ENCODE measurements at places on chromosomes 6 and 20.

GRCh38 chr6:144439016-144439415 is 153.9 kb downstream of the UTRN start:
- DNase-seq: no peak

DNA sequence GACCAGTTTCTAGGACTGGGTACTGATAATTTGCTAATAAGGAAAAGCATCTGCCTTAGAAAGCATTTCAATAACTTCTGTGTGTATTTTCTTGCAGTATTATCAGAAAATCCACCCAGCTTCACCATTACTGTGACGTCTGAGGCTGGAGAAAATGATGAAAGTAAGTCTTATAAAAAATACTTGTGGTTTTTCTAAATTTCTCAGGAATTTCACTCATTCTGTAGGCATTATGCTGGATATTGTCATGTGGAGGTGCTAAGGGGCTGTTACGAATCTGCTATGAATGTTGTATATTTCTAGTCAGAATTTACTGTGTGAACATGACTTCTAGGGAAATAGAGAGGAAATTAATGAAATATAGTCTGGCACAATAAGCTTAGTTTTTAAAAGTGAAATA is 8.9 kb downstream of the RWDD1 start:
- no peak for DNase-seq

GRCh38 chr6:162845972-162846371 is 118.2 kb downstream of the PACRG start:
- no peak for DNase-seq

GRCh38 chr20:53943522-53944291 is 126.7 kb downstream of the BCAS1 start:
- no peak for DNase-seq

GRCh38 chr6:90468080-90468479 is 118.8 kb downstream of the MAP3K7 start:
- no peak for DNase-seq

DNA sequence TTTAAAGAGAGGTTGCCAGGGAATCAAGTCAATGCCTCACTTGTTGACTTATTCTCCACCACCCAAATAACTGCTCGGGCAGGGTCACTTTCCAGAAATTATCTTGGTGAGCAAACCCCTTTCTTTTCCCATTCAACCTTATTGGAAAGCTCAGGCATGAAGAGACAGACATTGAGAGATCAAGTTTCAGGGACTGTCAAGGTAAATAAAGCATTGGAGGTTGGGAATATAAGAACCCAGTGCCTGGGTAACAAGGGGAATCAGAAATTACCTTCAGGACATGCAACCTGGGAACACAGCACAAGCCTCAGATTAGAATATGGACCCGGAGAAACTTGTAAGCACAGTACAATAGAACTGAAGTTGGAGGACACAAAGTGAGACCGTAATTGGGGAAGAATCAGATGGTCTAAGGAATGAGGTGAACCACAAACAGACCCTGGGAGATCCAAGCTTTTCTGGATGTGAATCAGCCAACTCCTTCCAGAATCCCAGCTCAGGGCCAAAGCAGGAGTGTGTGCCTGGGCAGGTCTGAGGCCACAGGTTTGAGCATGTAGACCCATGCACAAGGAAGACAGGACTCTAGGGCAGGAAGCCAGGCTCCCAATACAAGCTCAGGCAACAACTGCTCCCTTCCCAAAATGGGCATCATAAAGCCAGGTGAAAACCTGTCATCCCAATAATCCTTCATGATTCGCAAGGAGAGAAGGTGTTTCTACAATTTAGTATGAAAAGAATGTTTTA is 512.8 kb downstream of the MAFB start:
- DNase-seq: no peak

DNA sequence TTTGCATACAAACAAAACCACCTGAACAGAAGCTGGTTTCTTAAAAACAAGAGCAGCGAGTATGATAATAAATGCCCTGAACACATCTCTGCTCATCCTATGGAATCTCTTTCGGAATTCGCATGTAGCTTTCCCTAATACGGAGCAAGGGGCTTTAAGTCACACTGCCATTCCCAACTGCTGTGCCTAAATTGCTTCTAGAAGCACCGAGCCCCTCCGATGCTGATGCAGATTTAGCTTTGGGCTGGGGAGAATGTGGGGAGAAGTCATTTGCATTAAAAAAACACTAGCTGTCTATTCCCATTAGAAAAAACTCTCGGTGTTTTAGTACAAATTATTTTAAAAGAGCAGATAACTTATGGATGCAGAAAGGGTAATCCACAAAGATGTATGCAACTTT is 76.9 kb downstream of the CD83 start:
- DNase-seq: no peak

DNA sequence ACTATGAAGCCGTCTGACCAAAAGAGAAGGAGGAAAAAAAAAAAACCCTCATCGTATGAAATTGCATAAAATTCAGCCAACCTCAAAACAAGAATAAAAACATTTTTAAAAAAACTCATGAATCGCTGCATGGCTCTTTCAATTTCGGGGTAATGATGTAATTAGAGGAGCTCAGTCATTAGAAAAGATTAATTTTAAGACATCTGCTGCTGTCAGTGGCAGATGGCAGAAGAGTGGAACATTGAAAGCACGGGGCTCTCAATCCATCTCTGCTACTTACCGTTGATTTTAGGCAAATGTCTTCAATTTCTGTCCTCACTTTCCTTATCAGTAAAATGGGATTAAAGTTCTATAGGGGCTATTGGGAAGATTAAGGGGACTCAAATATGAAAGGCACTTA is 79.1 kb downstream of the EYA2 start:
- DNase-seq: no peak

- DNase-seq: no peak
Measured at GRCh38 chr6:169253337-169254238, at the start of gene THBS2. THBS2 (minus strand) TSS chr6:169253846; CDS start chr6:169250784, 3,062 bp downstream.

DNA sequence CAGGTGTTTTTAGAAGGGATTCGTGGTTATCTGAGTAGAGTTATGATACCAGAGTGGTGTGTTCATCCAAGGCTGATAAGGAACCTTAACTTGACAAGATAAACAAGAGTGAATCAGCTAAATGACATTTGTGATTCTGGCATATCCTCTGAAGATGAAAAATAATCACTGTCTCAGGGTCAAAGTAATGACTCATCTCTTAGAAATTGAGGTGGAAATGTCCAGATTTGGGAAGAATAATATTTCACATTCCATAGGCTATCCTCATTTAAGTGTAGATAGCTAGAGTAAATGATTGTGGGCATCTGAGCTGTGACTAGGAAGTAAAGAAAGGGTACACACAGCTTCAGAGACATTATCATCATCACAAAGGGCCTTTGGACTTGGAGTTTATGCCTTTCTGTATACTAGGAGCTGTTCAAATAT is 255.7 kb downstream of the GJA1 start:
- no peak for DNase-seq

GRCh38 chr6:114157848-114158247 is 185.0 kb downstream of the HS3ST5 start:
- no peak for DNase-seq

- no peak for DNase-seq
Measured at GRCh38 chr20:63486300-63486855, 12.5 kb downstream of the EEF1A2 start.

DNA sequence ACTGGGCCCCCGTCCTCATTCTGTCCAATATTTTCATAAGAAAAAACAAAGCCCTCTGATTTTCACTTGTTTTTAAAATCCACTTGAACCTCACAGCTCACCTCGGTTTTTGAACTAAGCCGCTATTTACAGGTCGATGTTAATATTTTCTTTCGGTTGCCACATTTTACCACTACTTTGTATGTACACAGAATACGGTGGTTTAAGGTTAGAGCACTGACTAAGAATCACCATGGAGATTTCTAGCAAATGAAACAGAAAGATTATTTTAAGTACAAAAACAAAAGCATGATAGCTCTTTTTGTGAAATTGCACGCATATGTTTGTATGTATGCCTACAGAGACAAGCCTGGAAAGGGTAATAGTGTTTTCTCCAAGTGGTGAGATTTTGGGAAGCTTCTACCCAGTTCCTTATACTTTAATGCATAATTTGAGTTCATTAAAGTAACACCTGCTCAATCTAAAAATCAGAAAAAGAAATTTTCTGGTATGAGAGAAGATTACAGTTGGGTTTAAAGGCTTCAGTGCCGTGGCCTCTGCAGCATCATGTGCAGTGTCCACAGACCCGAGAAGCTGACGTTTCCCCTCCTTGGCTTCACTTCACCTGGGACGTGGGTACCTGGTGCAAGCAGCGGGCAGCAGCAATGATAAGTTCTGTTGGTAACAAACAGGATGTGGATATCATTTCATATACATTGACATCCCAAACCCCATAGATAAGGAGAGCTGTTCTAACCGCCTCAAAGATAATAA is 144.0 kb downstream of the UST start:
- DNase-seq: no peak

DNA sequence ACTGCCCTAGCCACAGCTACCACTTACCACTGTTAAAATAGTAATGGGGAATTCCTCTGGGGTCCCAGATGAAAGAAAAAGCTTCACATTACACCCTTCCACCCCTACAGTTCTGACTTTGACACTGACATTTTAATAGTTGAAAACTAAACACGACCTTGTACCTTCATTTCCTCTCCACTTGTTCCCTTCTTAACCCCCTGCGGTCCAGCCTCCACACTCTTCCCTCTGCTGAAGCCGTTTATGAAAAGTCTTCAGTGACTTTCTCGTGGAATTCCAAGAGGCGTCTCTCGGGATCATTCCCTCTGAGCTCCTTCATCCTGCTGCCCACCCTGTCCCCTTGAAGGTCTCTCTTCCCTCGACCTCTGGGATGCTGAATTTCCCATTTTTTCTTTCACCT is 36.6 kb upstream of the TIAM2 start:
- no peak for DNase-seq

DNA sequence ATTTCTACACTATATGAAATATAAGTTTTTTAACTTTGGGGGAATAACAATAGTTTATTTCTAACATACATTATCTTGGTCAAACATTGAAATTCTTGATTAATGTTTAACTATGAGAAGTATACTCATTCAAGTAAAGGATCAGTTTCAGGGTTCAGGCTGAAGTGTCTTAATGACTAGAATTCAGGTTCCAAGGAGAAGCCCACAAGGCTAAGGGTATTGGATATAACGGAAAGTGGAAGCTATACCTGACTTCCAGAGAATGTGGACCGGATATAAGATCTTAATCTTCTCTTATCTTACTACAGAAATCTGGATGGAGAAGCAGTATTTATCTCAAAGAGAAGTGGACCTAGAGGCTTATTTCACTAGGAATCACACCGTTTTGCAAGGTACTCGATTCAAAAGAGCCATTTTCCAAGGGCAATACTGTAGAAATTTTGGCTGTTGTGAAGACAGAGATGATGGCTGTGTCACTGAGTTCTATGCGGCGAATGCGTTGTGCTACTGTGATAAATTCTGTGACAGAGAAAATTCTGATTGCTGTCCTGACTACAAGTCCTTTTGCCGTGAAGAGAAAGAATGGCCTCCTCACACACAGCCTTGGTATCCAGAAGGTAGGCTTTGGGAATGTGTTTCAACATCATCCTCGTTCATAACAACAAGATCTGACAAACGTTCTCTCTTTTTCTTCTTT is at the start of gene TINAG:
Gene TINAG, plus strand, starts transcription at position 153 of the 697 bp plus-strand sequence. Its CDS starts 110 bp downstream, at position 263.
- no peak for DNase-seq

- DNase-seq: no peak
Measured at GRCh38 chr6:149252622-149253021, 64.9 kb upstream of the TAB2 start.

- no peak for DNase-seq
Measured at GRCh38 chr6:169075211-169075914, 178.3 kb downstream of the THBS2 start.

GRCh38 chr6:32255199-32256153 is 31.6 kb upstream of the NOTCH4 start:
- DNase-seq: peak; percentile 51

- DNase-seq: no peak
Measured at GRCh38 chr6:26094036-26094435, 6.8 kb downstream of the HFE start.

GRCh38 chr20:48791014-48791413 is 36.8 kb downstream of the PREX1 start:
- no peak for DNase-seq

DNA sequence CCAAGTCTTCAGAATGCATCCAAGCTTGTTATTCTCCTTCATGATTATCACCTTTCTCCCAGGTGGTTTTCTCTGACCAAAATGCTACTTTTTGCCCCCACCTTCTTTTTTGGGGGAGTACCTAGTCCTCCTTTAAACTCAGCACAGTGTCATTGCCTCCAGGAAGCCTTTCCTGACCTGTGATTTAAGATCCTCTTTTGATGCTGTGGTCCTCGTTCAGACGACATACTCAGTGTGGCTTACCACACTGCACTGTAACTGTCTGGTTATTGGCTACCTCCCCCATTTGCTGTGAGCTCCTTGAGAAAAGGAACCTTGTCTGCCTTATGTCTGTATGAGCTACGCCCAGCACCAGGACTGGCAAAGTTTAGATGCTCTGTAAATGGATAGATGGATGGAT is 14.6 kb downstream of the SAYSD1 start:
- DNase-seq: no peak

- DNase-seq: peak; percentile 25
Measured at GRCh38 chr6:34791164-34791700, 651 bp upstream of the BLTP3A start.

GRCh38 chr20:61127311-61128039 is 124.6 kb upstream of the CDH4 start:
- no peak for DNase-seq

GRCh38 chr6:170344631-170345576 is 38.3 kb downstream of the FAM120B start:
- DNase-seq: no peak

DNA sequence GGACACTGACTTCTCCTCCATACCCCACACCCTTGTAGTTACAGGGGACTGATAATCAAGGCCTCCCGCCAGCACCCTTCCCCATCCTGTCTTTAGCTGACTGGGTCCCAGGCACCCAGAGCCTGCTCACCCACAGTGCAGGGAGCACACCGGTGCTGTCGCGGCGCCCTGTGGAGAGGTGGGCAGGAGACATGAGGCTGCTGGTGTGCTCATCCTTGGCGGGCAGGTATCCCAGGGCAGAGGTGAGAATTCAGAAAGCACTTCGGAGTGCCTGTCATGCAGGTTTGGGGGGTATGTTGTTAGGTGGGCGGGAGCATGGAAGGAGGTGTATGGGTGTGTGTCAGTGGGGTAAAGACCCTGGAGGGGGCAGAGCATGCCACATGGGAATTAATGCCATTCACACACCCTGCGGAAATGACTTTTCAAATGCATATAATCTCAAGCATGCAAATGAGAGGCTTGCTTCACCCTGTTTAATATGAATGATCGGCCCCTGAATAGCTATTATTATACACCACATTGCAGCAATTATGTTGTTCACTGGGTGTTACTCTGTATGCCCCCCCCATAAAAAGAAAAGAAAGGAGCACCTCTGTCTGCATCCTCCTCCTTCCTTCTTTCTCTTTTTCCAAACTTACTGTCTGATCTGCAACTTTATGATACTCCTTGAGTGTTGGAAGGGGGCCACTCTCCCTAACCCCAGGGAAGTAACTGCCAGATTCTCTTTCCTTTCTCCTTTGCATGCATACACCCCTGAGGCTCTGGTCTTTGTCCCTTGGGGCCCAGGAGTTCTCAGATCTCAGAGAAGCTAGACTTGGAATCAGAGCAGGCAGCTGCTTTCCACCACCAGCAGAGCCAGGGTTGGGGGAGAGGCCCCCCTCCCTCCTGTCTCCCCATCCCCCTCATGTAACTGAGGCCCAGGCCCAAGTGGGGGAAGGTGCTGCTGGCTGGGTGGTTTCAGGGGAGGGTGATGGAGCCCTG is 16.0 kb downstream of the FOXP4 start:
- no peak for DNase-seq

Measured in activated T-helper 9 cell treated with anti-CD3 and anti-CD28 coated beads, Interleukin-2, amount 50 U/mL, for 16 hours (primary cell).